ENCODE measurements at places on chromosomes 3 and 15.

DNA sequence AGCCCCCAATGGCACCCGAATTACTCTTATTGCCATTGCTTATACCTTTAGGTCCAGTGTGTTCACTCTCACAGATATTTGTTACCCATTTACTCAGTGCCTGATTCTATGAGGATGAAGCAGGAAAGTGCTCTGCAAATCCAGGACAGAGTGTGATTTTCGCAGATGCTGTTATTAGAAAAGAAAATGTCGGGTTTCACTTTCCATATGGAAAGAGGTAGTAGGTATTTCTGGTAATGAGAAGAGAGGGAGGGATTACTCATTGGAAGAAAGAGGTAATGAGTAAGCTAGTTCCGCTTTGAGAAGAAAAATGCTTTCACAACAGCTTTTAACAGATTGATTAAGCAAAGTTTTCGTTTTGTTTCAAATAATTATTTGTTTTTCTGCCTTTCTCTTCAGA is 336.3 kb upstream of the CFAP20DC start:
- DNase-seq = no peak

- no peak for DNase-seq
These were observed 109.2 kb downstream of the APBA2 start for GRCh38 chr15:28994831-28995596.

DNA sequence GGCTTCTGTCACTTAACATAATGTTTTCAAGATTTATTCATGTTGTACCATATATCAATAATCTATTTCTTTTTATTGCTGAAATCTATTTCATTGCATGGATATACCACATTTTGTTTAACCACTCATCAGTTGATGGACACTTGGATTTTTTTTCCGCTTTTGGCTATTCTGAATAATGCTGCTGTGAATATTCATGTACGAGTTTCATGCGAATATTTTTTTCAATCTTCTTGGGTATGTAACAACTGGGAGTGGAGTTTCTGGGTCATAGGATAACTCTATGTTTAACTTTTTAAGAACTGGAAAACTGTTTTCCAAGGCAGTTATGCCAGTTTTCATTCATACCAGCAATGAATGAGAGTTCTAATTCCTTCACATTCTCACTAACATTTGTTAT is 21.7 kb upstream of the GPR160 start:
- DNase-seq = no peak

DNA sequence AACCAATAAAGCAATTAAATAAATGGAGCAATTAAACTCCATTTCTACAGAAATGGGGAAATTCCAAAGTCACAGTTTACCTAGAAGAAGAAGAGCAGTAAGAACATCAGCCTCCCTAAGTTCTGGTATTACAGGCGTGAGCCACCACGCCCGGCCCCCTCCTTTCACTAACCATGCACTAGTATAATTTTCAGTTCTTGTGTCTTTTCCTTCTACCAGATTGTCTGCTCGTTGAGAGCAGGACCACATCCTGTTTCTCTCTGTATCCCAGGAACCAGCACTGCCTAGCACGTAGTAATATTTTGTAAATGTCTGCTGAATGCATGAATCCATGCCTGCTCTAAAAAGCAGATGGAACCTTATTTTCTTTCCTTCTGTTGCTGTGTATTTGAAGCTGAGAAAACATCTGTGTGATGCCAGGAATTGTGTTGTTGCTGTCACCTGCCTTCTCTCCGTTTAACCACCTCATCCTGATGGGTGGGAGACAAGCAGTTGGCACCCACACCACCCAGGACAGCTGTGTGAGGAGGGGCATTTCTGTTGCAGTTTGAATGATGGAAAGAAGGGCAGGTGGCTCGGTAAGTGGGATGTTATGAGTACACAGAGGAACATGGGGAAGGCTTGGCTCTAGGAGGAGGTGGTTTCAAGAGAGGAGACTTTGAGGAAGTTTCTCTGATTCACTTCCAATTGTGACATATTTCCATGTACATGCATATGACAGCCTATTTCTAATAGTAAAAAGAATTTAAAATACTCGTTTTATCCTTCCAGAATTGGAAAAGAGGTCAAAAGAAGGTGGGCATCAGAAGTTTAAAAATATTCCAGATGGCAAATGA is 30.1 kb downstream of the PXYLP1 start:
- DNase-seq = no peak

GRCh38 chr15:62445244-62445643 is 280.2 kb upstream of the C2CD4B start:
- DNase-seq = peak; percentile 45

DNA sequence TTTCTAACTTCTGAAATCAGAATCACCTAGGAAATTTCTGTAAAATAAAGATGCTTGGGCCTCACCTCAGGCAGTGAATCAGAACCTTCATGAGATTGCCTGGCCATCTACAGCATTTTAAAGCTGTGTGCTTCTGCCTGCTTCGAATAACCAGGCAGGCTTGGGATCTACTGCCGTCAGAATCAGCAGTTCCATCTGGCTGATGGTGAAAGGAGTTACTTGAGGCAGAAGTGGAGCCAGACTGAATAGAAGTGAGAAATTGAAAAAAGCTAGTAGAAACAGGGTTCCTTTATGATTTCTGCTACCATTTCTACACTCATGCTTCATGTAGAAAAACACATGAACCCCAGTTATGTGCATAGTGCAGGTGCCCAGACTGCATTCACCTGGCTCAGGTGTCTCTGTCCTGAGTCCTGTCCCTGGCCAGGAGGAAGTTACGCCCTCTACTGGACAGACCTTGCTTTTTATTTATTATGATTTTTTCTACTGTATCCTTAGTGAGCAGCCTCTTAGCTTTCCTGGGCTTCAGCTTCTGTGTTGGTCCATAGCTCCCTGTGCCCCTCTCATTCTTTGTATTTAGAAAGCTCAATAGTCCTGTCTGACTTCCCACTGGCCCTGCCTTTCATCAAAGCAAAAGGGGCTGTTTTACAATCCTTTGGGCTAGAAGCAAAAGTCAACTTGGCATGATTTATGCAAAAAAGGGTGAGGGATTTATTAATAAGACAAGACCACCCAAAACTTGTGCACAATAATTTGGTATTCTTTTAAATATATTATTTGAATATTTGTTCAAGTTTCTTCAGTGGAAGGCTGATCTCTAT is 200.8 kb upstream of the GOLGA6L4 start:
- DNase-seq = no peak

DNA sequence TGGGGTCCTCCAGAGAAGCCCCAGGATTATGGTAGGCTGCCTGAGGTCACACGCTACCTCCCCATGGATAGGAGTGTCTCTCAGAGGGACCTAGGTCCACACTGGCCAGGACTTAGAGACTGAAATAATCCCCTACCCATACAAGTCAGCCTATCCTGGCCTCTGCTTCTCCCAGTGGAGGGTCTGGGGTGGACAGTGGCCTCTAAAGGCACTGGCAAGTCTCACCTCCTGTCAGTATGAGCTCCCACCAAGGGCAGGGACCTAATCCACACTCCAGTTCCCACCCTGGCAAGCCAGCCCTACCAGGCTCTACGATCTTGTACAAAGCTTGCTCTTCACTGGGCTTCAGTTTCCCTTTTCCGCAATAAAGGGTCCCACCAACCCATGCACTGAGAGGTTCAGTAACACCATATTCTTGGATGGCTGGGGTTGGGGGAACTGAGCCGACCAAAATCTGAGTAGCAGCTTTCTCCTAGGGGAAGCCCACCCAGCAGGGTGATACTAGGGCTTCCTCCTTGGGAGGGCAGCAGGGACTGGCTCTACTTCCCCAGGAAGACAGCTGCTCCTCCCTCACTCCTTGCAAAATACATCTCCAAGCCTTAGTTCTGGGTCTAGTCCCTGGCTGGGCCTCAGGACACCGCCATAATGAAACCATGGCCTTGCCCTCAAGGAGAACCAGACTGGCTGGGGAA is 2.4 kb downstream of the CISH start:
- no peak for DNase-seq
